ENCODE measurements at places on chromosomes 11 and 22.

DNA sequence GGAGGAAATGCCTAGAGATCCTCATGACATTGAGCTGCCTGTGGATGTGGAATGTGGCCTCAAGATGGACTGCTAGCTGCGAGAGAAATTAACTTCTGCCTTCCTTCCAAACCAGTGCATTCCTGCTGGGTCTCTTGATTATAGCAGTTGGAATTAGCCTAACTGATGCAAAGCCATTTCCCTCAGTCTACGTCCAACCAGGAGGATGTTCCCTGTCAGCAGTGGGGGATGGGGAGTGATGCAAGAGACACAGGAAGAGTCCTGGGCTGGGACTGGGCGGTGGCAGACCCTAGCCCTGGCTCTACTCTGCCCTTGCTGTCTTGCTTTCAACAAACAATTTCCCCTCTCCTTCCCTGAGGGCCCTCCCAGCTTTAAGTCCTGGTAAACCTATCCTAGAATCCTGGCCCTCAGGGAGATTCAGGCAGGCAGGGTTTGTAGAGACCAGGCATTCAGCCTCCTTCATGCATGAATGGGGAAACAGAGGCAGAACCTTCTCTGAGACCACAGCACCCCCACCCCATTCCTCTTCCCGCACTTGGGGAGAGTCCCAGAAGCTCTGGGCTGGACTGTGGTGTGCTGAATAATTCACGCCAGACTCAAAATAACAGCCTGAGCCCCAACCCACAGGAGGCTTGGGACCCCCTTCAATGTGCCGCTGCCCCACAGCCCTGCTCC, 17.0 kb downstream of the C11orf96 start:
- DNase-seq, result no peak

DNA sequence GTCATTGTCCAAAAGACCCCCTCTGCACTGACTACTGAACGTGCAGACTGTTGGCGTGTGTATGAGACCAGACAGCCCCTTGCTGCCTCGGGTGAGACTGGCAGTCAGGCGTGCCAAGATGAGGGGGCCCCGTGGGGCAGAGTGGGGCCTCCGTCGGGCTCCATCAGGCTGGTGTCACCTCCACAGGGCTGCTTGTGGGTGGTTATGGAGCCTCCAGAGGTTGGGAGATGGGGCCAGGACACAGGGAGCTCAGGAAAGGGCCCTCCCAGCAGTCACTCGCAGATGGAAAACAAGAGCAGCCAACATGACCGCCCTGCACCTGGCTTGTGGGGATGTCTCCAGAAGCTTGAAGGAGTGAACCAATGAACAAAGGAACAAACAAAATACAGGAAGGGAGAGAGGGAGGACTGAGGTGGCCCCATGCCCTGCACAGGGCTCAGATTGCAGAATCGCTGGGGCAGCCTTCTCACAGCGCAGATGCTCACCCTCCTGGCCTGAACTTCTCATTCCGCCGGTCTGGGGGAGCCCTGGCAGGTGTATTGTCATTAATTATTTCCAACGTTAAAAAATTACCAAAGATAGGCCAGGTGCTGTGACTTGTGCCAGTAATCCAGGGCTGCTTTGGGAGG, 5.5 kb upstream of the PHLDA2 start:
- DNase-seq, result no peak

- DNase-seq, result no peak
Measured at GRCh38 chr22:22520020-22520656, at the start of gene ZNF280A. Gene ZNF280A, minus strand, starts transcription at chr22:22520270. Its CDS starts 4,640 bp downstream, at chr22:22515630.

GRCh38 chr11:133946541-133947318, 10.0 kb downstream of the IGSF9B start:
- peak; percentile 65 for DNase-seq

DNA sequence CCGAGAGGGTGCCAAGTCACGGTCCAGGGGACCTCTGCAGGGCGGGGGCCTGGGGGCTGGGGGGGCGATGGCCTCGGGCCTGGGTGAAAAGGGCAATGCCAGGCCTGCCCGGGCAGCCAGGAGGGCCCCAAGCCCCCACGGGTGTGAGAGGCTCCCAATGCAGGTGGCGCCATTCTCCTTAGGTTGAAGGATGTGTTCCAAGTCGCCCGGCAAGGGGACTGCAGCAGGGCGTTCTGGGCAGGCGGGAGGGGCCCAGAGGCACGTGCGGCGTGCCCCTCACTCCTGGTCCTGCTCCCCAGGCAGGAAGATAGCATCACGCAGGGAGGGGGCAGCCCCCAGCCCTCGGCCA, 730 bp upstream of the TNNI2 start:
- DNase-seq, result no peak

- DNase-seq, result peak; percentile 14
Measured at GRCh38 chr22:30843245-30843644, 125.3 kb downstream of the MORC2 start.

DNA sequence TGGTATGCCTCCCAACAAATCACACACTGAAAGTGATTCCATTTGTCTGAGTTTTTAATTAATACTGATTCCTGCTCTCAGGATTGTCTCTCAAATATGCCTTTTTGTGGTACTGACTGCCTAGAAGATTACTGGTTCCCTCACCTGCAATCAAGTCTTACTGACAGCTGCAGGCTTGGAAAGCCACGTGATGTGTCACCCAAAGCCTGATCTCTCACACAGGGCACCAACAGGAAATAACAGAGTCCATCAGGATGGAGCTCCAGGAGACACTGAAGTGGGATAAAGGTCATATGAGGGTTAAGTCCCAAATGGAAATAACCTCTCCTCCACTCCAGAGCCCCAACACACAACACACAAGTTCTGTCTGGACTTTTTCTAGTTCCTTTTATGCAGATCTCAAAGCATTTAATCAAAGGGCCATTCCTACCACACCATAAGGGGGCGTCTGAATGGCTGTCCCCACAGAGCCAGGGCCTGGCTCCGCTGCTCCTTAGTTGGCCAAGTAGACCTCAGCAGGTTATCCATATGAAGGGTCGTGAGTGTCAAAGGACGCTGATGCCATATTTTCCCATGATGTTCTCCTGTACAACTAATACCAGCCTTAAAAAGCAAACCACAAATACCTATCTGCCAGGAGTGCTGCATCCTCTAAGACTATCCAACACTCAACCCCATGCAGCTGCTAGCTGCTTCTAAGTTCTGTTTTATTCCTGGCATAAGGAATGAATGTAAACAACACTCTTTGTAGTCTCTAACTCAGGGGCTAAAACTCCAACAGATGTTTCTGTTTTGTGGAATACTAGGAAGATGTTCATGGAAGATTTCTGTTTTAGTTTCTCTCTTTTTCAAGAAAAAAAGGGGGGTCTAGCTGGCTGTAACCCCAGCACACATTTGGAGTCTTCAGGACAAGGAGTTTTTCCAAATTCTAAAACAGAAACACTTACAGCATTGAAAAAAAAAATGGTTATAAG, 13.0 kb downstream of the SCUBE2 start:
- DNase-seq, result no peak

- no peak for DNase-seq
Measured at GRCh38 chr11:4436411-4436810, 12.7 kb upstream of the OR52K2 start.

GRCh38 chr11:2932850-2933251, 3.6 kb upstream of the PHLDA2 start:
- DNase-seq, result peak; percentile 75

- peak; percentile 61 for DNase-seq
Measured at GRCh38 chr11:27204529-27204928, 158.5 kb downstream of the CCDC34 start.

DNA sequence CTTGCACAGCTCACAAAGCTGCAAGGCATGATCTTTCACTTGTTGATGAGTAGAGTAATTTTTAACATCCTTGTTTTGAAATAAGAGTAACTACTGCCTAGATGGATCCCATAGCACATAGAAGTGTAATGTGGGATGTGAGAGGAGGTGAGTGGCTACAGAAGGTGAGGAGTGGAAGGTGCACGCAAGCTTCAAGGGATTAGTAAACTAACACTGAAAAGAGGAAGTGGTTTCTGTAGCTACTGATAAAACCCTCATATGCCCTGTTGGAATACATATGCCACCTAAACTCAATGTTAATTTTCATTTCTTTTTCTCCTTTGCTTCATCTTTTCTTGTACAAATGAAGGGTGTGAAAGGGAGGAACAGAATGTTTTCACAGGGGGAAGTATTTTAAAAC, 22.0 kb upstream of the CTSC start:
- no peak for DNase-seq

DNA sequence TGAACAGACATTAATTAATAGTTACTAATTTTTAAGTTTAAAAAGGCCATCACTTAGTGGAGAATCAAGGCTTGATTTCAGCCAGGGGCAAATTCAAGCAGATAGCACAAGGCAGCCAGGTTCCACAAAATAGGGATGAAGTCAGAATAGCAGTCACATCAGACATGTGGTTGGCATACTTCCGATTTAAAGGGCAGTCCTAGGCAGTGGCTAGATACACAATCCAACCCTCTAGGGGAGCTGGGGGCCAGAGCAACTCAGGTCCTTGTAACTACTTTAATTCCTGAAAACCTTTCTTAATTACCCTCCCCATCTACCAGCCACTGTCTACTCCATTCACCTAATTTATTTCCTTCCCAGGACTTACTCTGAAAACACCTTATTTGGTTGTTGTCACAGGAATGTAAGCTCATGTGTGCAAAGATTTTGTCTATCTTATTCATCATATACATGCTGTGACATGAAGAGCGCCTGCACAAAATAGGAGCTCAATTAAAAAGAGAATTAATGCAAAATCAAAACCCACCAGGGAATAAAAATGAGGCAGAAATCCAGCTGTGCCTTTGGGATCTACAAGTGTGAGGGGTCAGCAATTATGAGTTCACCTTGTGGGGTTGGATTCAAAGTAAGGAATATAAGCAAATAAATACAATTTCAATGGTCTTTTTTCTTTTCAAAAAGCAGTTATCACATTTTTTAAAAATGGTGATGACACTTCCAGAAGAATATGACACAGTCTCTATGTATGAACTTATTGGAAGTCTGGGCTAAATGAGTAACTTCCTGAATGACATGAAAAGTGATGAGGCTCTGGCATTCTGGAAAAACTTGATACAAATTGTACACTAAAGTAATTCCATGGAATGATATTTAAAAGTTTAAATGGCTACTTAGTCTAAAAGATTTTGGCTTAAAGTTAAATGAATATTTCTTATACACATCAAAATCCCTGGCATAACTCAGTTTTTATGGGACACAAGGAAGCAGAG, 53.8 kb downstream of the COPB1 start:
- peak; percentile 54 for DNase-seq

- DNase-seq, result no peak
Measured at GRCh38 chr11:69912161-69912910, 93.1 kb upstream of the FGF3 start.

GRCh38 chr11:62627713-62628112, 5.9 kb upstream of the B3GAT3 start:
- DNase-seq, result no peak

- DNase-seq, result peak; percentile 61
Measured at GRCh38 chr22:33975841-33976240, 55.6 kb upstream of the LARGE1 start.

GRCh38 chr11:67233584-67234190, 32.6 kb upstream of the GRK2 start:
- no peak for DNase-seq

- peak; percentile 28 for DNase-seq
Measured at GRCh38 chr11:59216641-59217564, 4.2 kb upstream of the MPEG1 start.

DNA sequence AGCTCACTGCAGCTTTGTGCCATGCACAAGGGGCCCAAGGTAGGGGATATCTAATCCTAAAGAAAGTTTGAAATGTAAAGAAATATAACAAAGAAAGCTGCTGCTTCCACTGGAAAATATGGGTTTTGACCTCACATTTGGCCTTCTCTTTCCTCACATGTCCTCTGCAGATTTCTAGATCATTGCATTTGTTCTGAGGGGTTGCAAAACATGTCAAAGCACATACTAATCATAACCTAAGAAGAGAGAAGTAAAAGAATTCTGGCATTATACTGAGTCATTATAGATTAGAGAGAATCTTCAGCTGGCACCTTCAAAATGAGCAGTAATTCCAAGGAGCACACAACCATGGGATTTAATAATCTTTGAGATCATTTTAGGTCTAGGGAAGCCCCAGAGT, 92.5 kb upstream of the CHRM4 start:
- DNase-seq, result no peak

DNA sequence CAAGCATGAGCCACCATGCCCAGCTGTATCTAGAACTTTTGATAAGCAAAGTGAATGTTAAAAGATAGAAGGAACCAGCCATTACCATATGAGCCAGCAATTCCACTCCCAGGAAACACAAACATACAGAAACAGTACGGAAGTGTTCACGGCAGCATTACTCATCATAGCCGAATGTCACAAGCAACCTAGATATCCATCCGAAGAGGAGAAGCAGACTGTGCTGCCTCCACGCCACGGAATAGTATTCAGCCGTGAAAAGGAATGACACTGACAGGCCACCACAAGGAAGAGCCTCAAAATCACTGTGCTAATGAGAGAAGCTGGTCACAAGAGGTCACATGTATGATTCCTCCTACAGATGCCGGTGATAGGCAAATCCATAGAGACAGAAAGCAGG, 17.6 kb upstream of the MGAT3 start:
- DNase-seq, result peak; percentile 54

- no peak for DNase-seq
Measured at GRCh38 chr11:1924646-1925372, 5.3 kb downstream of the TNNT3 start.

DNA sequence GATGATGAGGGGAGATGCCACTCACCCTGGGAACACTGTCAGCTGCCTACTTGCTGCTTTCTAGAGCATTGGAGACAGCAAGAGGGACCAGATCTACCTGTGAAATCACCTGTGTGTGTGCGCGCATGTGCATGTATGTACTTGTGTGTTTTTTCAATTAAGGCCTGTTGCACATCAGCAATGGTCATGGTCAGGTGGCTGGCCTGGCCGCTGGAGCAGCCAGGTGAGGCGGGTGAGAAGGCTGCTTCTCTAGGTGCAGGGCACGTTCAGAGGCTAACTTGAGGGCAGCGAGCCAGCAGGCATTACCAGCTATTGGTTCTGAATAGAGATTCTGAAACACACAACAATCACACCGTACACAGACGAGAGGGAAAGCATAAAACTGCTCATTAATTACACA, 65.1 kb downstream of the PARVG start:
- no peak for DNase-seq

DNA sequence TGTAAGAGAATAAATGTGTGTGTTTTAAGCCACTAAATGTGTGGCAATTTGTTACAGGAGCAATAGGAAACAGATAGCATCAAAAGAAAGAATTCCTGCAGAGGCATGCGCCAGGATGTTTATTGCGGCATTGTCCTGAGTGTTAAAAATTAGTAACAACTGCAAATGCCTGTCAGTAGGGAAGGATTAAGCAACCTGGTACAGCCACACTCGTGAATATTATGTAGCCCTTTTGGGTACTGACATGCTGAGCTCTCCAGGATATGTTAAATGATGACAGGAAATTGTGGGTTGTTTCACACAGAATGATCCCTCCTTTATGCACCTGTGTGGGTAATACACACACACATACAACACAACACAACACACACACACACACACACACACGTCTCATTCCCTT, 69.7 kb upstream of the MYOD1 start:
- DNase-seq, result no peak

GRCh38 chr11:27205250-27205649, 157.8 kb downstream of the CCDC34 start:
- DNase-seq, result no peak

GRCh38 chr11:15563054-15563453, 448.3 kb downstream of the INSC start:
- DNase-seq, result no peak
